ENCODE measurements at places on chromosomes 2 and 18.

GRCh38 chr2:15521641-15522181 lies 39.4 kb downstream of the NBAS start:
- DNase-seq, result no peak

DNA sequence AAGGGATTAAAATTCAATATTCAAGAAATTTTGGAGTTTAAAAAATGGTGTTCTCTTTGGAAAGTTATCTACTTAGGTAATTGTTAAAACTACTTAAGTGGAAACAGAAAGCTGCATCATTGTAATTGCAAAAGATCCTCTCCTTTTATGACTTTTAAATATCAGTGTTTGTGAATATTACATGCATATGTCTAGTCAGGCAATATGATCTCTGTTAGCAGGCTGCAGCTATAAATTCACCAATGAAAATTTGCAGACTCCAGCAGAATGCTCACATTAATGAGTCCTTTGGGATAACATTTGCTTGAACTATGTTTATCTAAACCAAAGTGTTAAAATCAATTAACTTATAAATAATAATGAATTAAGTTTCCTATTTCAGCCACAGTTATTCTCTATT lies 59.2 kb upstream of the CSRNP3 start:
- no peak for DNase-seq

DNA sequence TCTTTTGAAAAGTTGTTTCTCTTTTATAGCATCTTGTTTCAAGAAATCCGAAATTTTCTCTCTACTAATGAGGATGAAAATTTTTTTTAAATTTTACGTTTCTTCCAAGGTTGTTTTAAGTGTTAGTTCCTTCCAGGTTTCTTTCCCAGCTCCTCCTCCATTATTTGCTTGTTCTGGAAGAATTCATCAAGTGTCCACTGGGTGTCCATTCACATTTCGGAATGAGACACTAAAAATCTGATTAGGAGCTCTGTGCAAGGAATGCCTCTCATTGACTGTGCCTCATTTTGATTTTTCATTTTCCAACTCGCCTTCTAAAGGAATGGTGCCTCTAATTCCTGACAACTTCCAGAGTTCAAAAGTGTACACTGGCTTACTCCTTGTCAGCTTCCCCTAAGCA lies 6.1 kb downstream of the SP100 start:
- DNase-seq, result no peak

GRCh38 chr2:17763641-17764333 lies 9.8 kb downstream of the GEN1 start:
- no peak for DNase-seq

DNA sequence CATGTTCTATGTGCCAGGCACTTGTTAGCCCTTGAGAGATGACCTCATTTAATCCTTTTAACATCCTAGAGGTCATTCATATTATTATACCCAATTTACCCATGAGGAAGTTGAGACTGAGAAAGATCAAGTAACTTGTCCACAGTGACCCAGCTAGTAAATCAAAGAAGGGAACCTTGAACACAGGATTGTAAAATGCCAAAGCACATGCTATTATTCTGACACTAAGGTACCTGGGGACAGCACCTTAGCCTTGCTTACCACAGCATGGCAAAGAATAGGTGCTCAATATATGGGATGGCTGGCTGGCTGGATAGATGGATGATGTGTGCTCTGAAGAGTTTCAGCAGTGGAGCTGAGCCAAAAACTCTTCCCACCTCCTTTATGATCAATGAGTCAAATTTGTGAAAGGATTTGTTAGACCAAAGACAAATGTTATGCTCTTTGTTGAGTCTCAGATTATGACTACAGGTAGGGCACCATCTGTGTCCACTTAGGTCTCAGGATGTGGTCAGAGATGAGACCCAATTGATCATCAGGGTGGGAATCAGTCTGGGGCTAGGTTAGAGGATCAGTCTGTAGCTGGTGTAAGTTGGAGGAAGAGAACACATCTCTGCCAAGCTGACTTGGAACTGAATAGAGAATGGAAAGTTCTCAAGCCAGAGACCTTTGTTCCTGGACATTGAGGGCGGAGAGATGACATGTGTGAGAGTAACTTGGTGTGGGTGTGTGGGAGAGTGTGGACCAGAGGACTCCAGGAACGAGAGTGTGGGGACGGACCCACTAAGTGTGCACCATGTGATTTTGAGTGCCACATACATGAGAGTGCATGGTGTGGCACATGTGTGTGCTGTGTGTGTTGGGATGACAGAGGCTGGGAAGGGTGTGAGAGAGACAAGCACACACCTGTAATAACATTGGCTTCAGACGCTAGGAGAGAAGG lies 16.3 kb upstream of the PKDCC start:
- no peak for DNase-seq

- DNase-seq, result no peak
These were observed 3.3 kb upstream of the ACTR3 start for GRCh38 chr2:113886479-113887008.

DNA sequence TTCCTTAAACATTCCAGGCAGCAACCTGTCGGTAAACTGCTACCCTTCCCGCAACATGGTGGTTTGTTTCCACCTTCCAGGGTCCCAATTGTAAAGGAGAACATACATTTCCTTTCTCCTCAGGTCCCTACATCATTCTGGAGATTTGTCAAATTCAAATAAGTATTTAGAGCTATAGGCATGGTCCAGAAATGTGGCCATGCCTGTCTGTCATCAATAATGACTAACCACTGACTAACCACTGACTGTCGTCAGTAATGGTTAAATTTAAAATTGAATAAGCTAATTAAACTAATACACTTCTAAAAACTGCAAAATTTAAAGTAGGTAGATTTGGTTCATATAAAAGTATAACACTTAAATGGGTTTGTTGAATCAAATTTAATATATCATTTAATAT lies 984.0 kb upstream of the SLC39A10 start:
- DNase-seq, result no peak

DNA sequence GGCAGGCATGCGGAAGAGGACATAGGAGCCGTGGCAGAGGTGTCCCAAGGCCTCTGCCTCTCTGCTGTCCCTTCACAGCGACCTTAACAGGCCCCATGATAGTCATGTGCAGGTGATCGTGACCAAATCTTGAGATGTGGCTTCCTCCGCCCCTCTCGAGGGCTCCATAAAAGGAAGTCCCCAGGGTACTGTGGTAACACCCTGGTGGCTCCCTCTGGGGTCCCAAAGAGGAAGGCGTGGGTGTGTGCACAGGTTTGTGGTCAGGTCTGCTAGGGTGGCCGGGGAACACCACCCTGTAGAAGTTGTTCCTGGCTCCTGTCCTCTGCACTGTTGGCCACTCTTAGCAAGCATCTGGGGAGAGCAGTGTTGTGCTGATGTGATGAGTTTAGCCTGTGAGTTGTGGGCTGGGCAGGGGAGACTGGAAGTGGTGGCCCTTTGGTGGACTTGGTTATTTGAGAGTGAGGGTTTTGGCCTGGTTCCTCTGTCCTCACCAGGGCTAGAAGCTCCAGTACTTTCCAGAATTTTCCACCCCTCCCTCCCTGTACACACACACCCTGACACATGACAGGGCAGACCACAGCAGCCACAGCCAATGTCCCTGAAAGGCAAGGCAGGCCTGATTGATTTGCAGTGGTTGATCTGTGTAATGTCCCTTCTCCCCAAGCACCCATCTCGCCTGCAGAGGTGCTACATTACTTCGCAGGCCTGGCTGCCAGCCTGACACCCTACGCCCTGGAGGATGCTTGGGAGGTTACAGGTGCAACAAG lies 68.9 kb upstream of the BOD1L2 start:
- no peak for DNase-seq

DNA sequence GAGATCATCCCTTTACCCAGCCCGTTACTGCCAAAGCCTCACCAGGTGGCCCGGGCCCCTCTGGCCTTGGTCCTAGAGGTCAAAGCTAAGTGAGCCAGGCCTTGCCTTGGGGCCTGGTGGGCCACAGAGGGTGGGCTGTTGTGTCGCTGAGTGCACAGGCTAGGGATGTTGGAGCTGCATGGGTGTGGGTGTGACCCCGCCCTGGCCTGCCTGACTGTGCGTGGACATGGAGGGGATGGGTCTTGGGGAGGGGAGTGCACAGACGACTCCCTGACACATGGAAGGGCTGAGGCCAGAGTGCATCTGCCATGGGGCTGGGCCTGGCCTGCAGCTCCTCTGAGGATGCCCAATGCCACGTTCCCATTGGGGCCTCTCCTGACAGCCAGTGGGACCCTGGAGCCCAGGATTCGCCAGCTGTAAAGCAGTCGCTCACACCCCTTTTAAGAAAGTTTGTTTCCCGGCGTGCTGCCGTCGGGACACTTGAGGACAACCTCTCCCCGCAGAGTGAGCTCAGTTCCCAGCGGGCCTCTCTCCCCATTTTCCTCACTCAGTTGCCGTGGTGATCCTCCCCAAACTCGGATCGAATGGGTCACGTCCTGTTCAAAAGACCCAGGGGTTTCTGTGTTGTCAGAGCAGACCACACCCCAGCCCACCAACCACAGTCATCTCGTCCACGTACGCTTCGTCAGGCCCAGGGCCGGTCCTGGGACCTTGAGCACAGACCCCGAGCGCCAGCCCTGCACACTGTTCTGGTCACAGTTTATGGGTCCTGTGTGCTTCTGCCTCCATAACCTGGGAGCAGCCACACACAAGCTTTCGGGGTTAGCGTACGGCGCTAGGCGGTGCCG lies 93.5 kb downstream of the NFATC1 start:
- no peak for DNase-seq

DNA sequence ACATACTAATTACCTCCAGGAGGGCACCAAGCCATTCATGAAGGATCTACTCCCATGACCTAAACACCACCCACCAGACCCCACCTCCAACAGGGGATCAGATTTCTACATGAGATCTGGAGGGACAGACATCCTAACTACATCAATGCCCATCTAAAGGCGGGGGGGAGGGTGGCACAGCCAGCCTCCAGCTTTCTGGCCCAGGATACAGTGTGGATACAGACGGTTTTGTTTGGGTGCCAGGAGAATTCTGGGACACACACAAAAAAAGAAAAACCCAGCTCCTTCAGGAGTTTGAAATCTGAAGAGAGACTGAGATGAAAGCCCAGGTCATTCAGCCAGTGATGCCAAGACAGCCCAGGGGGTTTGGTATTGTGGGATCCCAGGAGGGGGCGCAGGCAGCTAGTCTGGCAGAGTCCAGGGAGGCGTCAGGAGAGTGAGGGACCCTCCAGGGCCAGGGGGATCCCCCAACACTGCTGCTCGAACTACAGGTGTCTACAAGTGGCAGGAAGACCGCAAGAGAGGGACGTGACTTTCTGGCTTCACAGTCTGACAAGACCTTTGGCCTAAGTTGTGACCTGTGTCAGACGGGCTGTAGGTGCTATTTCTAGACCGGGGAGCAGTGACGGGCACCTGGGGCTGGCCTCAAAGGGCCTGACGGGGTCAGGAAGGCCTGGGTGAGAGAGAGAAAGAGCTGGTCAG lies 62.1 kb downstream of the NDUFA10 start:
- no peak for DNase-seq

DNA sequence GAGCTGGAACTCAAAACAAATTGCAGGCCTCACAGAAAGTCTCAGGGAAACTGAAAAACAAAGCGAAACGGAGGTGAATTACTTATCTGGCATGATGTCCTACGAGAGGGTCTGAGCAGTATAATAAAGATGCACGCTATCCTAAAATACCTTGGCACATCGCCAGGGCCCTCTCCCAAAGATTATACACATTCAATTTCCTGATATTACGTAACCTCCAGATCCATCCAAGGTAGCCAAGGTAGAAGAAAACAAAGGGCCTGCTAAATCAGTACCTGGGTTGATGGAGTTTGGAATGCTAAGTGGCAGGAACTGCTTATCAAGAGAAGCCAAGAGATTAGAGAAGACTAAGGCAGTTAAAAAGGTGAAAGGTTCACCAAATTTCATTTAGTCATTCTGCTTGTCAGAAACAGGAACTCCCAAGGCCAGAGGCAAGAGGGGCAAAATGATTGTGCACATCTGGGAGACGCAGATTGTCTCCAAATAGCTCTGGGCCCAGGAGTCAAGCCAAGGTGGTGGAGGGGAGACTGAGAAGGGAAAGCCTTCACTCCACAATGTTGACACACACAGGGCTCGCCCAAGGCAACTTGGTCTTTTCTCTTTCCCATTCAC lies 236.8 kb upstream of the ATP5MC3 start:
- no peak for DNase-seq

GRCh38 chr2:98786179-98786578 lies 55.2 kb upstream of the MGAT4A start:
- DNase-seq, result no peak

- no peak for DNase-seq
These were observed 129.2 kb upstream of the KCNH7 start for GRCh38 chr2:162967811-162968210.

DNA sequence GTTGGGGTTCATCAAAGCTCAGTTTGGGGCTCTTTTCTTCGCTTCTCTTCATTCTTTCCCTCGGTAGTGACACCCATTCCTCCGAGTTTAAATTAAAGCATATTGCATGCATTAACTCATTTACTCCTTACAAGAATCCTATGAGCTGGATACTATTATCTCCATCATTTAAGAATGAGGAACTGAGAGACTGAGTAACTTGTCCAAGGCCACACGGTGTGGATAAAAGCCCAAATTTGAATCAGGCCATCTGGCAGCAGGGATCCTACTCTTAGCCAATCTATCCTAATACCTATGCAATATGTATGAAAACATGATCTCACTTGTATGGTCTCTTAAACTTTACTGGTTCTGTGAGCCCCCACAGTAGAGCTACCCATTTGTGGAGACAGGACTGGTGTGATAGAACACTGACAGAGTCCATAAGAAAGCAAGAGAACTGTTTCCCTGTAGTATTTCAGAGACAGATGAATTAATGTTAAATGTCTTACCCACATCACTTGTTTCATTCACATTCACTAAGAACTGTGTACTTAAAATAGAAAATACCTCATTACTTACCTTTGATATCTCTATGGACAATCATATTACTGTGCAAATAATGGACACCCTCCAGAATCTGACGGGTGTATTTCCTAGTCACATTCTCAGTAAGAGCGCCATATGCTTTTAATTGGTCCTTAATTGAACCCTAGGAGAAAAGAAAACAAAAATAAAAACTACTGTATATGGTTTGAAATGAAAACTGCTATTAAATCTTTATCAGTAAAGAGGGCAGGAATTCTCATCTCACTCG lies 20.4 kb upstream of the ERCC3 start:
- no peak for DNase-seq

- no peak for DNase-seq
These were observed 526.9 kb upstream of the ID2 start for GRCh38 chr2:8154936-8155335.

GRCh38 chr2:182444806-182445205 lies 18.0 kb upstream of the PDE1A start:
- peak; percentile 54 for DNase-seq
